Thoracic aorta (tissue), 2 donors: ENCODE measurements at places on chromosomes 5 and 9. TPM values are rescaled to one million over a fixed set of nuclear protein-coding genes. Genes with fewer than 3 reads are reported as not detected.

- H3K4me3 ChIP-seq: no peak overlapping the region
- peaks cover 7% of the 10 kb centered on the region for H3K4me1 ChIP-seq
- H3K27me3 ChIP-seq: no peaks in the 10 kb centered on the region
- H3K27ac ChIP-seq: no peak overlapping the region
Observed at GRCh38 chr5:139906661-139907060, 111.1 kb downstream of the PSD2 start.

GRCh38 chr9:105621001-105621400 is 41.3 kb upstream of the TAL2 start:
- H3K27me3 ChIP-seq: no peaks in the 10 kb centered on the region
- H3K4me1 ChIP-seq: no peaks in the 10 kb centered on the region
- H3K4me3 ChIP-seq: no peak overlapping the region
- H3K36me3 ChIP-seq: no peaks in the 10 kb centered on the region
- H3K27ac ChIP-seq: no peak overlapping the region

GRCh38 chr9:26243726-26244125 is 565.5 kb upstream of the TUSC1 start:
- no peaks in the 10 kb centered on the region for H3K36me3 ChIP-seq
- H3K4me1 ChIP-seq: no peaks in the 10 kb centered on the region
- no peak overlapping the region for H3K4me3 ChIP-seq
- DNase-seq: no peak

DNA sequence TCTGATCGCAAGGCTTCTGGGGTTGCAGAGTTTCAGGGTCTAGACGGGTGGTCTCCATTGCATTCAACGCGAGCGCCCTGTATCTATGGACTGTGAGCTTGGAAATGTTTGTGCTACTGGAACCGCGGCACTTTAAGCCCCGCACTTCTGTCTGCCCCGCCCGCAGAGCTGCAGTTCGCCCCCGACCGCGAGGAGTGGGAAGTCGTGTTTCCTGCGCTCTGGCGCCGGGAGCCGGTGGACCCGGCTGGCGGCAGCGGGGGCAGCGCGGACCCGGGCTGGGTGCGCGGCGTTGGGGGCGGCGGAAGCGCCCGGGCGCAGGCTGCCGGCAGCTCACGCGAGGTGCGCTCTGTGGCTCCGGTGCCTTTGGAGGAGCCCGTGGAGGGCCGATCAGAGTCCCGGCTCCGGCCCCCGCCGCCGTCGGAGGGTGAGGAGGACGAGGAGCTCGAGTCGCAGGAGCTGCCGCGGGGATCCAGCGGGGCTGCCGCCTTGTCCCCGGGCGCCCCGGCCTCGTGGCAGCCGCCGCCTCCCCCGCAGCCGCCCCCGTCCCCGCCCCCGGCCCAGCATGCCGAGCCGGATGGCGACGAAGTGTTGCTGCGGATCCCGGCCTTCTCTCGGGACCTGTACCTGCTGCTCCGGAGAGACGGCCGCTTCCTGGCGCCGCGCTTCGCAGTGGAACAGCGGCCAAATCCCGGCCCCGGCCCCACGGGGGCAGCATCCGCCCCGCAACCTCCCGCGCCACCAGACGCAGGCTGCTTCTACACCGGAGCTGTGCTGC is 1.0 kb downstream of the ADAMTS19 start:
- H3K27ac ChIP-seq: no peak overlapping the region
- H3K36me3 ChIP-seq: no peaks in the 10 kb centered on the region
- H3K27me3 ChIP-seq: no peaks in the 10 kb centered on the region
- no peak for DNase-seq
- H3K4me3 ChIP-seq: peak overlapping the region; percentile 69
- H3K4me1 ChIP-seq: no peaks in the 10 kb centered on the region

DNA sequence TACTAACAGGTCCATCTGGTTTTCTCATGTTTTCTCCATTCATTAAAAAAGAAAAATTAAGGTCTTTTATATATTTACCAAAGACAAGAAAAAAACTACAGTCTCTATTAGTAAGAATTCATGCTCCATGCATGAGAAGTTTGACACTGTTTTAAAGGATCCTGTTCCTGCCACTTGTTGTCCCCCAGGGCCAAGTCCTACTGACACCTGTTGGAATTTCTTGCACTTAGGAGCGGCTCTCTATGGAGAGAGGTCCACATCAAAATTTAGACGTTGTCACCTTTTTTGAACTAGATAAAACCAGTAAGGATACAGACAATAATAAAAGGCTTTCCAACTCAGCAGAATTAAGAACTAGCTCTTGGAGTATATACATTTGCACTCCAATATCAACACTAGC is 42.3 kb downstream of the PWWP2A start:
- H3K4me3 ChIP-seq: no peak overlapping the region
- no peak overlapping the region for H3K27ac ChIP-seq
- DNase-seq: no peak
- H3K27me3 ChIP-seq: no peaks in the 10 kb centered on the region

GRCh38 chr9:105345626-105346025 is 101.2 kb downstream of the SLC44A1 start:
- no peak overlapping the region for H3K4me3 ChIP-seq
- no peak overlapping the region for H3K27ac ChIP-seq
- no peaks in the 10 kb centered on the region for H3K4me1 ChIP-seq
- no peaks in the 10 kb centered on the region for H3K27me3 ChIP-seq

DNA sequence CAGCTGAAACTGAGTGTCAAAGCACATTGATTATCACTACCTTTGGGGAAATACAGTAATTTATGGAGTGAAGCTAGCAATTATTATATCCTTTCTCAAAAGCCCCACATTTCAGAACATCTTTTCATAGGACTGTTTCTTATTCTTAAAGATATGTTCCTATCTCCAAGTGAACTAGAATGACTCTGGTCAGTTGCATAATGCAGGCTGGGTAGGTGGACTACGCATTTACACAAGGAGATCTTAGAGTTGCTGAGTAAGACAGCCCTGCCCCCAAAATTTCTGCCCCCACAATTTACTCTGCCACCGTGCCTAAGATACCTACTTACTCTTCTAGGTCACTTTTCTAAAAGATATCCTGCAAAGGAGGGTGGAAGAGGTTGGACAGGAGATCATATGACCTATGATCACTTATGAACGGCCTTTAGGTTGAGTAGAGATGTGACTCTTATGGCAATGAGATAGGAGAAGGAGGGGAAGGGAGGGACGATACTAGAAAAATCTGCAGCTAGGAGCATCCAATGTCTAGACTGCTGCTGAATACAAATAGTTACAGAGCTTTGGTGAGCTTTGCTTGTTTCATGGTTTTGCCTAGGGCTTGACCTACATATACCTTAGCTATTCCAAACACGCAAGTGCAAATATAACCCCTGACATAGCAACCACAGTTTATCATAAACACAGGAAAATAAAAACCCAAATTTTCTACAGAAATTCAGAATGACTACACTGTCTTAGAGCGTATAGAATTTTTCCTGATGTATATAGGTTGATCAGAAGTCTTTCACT is 121.7 kb downstream of the GLIS3 start:
- H3K36me3 ChIP-seq: no peaks in the 10 kb centered on the region
- H3K27ac ChIP-seq: no peak overlapping the region
- H3K4me3 ChIP-seq: no peak overlapping the region
- no peak for DNase-seq

The ADAMTS13 gene
- total RNA-seq: 1.3 TPM
